ENCODE measurements at places on chromosomes 13 and 19.

DNA sequence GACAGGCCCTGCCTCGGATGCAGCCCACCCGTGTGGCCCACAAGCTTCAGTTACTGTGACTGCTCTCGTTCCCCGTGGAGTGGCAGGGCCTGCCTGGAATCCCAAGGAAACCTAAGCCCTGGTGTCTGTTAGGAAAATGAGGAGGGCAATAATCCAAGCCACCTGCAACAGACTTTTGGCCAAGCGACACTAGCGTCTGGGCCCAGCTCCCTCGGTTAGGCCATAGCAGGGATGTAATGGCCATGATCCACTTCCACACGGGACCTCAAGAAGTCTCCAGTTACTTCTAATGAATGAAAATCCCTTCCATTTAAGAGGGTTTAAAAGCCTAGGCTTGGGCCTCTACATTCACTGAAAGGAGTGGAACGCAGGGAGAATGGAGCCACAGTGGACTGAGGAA is 8.9 kb downstream of the ZC3H4 start:
- DNase-seq, result no peak

- DNase-seq, result no peak
Measured at GRCh38 chr13:29605860-29606526, 10.5 kb upstream of the SLC7A1 start.

GRCh38 chr19:56109226-56109625 is 11.9 kb downstream of the ZNF787 start:
- no peak for DNase-seq

DNA sequence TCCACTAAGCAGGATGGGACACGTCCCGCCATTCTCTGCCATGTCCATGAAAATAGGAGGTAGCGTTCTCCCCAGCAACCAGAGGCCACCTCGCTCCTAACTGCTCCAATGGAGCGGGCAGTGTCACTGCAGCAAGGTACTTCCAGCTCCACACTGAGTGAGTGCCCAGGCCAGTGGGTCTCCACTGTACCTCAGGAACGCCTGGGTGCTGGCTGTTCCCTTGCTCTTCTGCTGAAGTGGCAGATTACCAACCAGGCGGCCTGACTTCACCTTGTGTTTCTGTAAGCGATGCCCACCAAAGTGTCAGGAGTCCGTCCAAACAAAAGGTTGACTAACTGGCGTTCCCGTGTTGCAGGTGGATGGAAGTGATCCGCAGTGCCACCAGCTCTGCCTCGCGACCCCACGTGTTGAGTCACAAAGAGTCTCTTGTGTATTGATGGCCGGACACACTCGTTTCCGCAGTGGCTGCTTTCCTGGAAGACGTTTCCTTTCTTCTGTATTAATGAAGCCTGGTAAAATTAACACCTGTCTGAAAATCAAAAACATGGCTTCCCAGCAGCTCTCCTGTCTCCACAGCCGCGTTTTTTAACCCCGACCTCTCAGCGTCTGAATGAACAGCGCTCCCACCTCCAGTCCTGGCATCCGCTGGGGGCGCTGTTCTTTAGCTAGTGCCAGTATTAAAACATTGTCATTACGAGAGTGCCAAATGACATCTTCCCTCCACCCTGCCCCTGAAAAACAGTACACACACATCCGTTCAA is 128.8 kb downstream of the STK24 start:
- no peak for DNase-seq

DNA sequence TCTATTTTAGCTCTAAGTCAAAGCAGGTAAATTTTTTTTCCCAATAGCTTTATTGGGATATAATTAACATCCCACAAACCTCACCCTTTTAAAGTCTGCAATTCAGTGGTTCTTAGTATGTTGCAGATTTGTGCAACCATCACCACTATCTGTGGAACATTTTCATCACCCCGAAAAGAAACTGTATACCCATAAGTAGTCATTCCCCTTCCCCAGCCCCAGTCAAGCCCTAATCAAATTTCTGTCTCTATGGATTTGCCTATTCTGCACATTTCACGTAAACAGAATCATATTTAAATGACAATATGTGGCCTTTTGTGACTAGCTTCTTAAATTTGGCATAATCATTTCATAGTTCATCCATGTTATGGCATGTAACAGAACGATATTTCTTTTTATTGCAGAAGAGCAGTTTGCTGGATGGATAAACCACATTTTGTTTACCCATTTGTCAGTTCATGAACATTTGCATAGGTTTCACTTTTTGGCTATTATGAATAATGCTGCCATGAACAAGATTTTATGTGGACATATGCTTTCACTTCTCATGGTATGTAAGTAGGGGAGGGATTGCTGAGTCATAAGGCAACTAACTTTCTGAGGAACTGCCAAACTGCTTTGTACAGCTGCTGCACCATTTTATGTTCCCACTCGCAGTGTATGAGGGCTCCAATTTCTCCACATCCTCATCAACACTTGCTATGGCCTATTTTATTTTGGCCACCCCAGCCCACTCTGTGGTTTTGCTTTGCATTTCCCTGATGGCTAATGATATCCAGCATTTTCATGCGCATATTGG is 10.9 kb downstream of the SLC46A3 start:
- DNase-seq, result peak; percentile 93

DNA sequence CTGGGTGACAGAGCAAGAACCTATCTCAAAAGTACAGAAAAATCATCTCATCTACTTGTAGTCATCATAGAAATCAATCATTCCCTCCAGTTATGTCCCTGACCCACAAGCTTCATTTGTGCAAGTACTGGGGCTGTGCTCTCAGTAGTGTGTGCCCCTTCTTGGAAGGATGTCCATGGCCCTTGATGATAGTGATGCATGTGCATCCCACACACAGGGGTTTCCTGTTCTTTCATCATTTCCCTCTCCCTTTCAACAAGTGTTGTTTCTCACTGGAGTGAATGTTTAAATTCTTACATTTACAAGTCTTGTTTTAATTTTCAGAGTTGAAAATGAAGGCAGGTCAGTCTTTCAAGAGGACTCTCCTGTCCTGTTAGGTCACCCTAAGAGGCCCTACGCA is 1.5 kb downstream of the LGALS13 start:
- DNase-seq, result no peak

- peak; percentile 78 for DNase-seq
Measured at GRCh38 chr19:14479975-14480699, 5.0 kb upstream of the PTGER1 start.

- no peak for DNase-seq
Measured at GRCh38 chr13:77522444-77522843, 13.1 kb upstream of the SCEL start.

- no peak for DNase-seq
Measured at GRCh38 chr19:55246462-55247451, 12.1 kb downstream of the PPP6R1 start.

DNA sequence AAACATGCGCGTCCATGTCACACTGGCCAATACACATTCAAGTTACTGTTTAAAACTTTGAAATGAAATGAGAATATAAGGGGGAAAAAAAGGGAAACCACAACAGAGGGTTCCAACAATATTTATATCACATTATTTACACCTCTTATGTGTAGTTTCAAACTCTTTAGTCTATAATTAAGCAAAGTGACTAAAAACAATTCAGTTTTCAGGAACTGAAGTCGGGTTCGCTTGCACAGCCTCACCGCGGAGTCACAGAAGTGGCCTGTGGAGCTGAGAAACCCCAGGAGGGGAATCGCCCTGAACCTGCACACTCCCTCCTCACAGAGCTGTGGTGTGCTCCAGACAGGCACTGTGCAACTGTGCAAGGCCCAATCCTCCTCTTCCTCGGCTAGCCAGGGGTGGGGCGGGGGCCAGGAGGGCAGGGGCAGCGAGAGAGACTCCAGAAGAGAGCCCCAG is 75.9 kb downstream of the STK24 start:
- no peak for DNase-seq

DNA sequence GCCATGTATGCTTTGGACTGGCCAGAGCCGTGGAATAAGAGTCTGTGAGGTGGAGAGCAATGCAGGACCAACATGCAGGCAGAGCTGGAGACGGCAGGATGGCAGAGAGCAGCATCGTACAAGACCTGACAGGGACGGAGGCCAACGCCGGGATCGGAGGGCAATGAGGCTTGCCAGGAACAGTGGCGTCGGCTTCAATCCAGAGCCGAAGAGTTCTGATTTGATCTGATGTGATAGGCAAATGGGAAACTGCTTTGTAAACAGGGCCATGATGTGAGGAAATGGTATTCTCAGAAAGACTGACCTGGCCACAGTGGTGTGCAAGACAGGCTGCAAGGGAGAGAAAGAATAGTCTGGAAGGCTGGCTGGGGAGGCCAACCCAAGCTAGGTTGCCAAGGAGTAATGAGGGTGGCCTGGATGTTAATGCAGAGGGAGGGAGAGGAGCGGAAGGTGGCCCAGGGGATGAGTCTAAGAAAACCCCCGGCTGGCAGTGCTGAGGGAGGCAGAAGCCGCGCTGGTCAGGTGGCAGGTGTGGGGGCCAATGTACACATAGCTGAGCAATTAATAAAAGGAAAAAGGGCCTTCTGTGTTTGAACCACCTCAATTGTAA is 26.7 kb downstream of the RCBTB2 start:
- no peak for DNase-seq

- no peak for DNase-seq
Measured at GRCh38 chr13:39379118-39379517, 223.9 kb downstream of the LHFPL6 start.

DNA sequence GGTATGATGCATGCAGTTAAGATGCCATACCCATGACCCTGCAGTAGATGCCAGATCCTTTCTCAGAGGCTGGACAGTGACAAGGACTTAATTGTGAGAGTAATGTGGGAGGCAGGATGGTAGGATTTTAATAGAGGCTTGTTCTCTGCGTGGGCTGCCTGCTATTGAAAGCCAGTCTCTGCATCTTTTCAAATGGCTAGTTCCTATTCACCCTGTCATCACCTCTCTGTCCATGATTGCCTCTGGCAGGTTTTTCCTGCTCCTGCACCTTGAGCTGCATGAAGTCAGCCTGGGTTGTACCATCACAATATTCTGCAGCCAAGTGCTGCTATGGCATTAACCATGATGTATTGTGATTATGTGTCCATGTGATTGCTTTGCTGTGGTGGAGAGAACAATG is 440.5 kb downstream of the ITGBL1 start:
- no peak for DNase-seq

DNA sequence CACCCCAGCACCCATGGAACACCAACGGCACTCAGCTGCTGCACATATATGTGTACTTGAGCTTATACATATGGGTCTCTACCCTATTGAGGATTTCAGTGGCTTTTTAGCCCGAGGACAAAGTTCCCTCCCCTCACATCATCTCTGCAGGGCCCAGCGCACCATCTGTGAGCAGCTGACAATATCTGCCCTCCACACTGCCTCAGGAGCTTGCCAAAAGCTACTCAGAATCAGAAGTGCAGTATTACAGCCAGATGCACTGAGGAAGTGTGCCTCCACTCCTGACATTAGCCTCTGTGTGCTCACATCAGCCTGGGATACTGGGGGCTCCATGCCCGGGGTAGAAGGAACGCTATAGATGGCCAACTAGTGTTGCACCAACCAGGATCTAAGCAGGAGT is 903.9 kb downstream of the UQCRFS1 start:
- no peak for DNase-seq

DNA sequence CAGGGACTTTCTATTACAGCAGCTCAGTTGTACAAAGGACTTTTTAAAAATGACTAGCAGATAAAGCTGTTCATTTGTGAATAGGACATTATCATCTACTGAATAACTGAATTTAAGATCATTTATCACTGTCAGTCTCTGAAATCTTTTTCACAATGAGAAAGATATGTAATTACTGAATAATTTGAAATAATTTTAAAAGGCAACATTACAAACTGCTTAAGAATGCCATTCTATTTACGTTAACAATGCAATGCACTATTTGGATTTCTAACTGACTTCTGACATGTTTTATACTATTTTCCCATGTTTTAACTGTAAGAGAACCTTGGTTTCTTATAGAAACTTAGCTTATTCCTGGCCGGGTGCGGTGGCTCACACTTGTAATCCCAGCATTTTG is 2033.0 kb upstream of the PCDH20 start:
- DNase-seq, result no peak

DNA sequence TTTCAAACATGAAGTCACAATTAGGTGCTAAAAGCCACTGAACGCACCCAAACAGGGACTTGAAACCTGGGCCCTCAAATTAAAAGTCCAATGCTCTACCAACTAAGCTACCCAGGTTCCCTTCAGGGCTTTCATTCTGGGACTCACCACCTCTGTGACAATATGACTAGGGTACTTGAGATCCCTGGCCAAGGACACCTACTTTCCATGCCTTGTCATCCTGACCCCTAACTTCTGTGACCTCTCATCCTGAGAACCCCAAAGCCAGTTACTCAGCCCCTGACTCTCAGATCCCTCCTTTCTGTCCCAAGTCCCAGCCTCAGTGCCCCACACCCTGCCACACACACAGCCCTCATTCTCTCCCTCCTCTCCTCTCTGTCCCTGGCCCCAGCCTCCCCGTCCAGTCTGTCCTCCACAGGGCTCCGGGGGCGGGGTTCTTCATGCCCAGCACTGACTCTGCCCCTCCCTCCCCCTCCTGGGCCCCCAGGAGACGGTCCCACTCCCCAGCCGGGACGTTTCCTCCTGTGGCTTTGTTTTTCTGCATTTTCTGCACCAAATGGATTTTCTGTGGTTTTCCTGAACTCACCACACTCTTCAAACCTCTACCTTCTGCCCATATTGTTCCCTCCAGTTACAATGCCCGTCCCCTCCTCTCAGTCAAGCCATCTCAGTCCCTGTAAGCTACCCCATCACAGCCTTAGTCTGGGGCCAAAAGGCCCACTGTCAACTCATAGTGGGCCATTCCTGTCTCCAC is 7.0 kb downstream of the RCN3 start:
- DNase-seq, result peak; percentile 65

DNA sequence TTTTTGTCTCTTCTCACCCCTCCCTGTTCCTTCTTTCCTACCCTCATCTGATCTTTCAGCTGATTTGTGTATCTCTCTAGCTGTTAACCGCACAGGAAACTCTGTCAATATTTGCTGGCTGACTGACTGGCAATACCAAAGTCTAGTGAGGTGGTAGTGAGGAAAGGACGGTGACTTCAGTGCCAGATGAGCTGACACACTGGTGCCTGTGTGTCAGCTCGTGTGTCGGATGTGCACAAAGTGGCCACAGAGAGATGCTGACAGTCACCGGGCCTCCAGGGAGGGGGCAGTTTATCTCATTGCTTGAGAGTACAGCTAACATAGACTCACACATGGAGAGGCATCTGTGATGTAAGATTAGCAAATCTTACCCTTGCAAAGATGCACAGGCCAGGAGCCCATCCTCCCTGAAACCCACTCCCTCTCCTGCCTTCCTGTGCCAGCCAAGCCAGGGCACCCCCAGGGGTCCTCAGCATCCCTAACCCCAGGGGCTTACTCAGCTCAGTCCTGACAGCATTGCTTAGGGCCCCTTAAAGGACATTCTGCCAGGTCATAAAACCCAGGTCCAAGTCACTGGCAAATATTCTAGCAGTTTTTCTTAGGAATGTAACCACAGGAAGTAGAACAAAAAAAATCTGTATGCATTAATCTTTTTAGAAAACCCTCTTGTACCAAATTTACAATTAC is 80.2 kb downstream of the SHISA2 start:
- DNase-seq, result no peak

- DNase-seq, result no peak
Measured at GRCh38 chr19:56710437-56710836, 38.9 kb upstream of the ZNF835 start.

DNA sequence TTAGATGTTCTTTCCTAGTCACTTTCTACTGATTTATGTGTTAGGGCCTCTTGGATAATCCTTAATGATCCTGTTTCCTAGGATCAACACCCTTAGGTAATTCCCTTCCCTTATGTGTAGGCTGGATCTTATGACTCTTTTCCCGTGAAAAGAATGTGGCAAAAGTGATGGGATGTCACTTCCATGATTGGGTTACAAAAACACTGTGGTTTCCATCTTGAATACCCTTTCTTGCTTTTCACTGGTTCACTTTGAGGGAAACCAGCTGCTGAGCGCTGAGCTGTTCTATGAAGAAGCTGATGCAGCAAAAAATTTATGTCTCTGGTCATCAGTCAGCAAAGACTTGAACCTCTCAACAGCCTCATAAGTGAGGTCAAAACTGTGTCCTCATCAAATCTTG is 609.4 kb downstream of the OLFM4 start:
- no peak for DNase-seq

All from common myeloid progenitor, CD34-positive (primary cell).